ENCODE measurements at places on chromosomes 5 and 9.

GRCh38 chr9:526904-527591 is 312.4 kb downstream of the DOCK8 start:
- no peak for DNase-seq

DNA sequence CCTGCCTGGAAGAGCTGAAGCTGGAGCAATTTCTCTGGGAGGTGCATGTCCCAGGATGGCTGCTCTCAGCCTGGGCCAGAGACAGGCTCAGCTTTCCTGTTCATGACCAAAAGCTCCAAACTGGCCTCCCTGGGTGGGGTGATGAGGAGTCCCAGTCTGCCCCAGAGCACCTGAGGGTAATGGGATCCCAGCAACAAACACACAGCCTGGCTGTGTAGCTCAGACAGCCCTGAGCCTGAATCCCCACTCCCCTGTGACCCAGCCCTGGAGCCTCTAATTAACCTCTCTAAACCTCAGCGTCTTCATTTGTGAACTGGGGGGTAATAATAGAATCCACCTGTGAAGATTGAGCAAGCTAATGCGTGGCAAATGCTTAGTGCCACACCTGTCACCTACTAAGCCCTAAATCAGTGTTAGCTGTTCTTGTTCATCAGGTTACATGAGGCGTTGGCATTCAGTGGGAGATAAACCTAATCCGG is 67.5 kb downstream of the HSPA4 start:
- no peak for DNase-seq

DNA sequence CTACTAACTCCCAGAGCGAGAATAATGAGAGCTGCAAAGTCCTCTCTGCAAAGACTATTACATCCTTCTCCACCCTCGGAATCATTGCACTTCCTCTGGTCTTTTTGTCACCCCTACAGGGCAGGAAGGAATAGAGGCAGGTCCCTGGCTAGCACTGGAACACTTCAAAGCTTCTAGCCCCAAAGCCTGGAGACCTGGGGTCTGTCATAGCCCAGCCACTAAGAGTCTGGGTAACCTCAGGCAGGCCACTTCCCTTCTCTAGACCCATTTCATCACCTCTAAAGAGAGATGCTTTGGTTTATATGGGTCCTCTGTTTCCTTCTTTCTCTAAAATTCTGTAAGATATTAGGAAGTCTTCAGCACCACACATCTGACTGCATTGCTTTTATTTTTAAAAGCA is 6.7 kb downstream of the ADRB2 start:
- no peak for DNase-seq

GRCh38 chr9:9615086-9615485 is 997.7 kb downstream of the PTPRD start:
- DNase-seq, result no peak

DNA sequence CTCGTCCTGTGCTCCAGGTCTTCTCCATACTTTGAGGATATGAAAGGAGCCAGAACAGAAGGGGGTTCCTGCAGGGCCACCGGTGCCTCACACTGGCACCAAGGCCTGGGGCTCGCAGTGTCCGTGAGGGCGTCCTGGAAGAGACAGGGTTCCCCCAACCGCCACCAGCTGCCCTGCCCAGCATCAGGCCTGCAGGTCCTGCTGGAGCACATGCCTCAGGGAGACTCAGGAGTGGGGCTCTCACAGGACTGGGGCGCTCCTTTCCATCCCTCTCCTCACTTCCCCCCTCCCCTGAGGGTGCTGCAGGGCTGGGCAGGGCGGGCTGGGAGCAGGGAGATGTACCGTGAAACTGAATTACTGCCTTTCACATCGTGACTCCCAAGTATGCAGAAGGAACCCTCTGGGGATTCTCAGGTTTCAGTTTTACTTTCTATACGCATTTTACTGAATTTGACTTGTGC is 31.7 kb downstream of the CEP72 start:
- no peak for DNase-seq

DNA sequence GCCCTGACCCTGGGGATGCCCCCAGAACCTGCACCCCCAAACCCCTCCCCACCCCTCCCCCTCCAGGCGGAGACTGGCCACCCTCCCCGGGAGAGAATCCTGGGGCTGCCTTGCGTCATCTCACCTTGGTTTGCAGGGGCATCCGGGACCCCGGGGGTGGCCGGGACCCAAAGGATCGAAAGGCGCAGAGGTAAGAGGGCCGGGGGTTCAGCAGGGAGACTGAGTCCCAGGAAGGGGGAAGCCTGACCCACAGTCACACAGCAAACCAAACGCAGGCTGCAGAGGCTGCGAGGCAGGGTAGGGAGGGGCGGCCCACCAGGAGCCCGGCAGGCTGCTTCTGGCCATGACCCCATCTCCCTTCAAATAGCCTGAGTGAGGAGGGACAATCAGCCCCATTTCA is 33.8 kb upstream of the ORM1 start:
- no peak for DNase-seq

- no peak for DNase-seq
Observed at GRCh38 chr9:71895955-71896354, 15.0 kb downstream of the ABHD17B start.

DNA sequence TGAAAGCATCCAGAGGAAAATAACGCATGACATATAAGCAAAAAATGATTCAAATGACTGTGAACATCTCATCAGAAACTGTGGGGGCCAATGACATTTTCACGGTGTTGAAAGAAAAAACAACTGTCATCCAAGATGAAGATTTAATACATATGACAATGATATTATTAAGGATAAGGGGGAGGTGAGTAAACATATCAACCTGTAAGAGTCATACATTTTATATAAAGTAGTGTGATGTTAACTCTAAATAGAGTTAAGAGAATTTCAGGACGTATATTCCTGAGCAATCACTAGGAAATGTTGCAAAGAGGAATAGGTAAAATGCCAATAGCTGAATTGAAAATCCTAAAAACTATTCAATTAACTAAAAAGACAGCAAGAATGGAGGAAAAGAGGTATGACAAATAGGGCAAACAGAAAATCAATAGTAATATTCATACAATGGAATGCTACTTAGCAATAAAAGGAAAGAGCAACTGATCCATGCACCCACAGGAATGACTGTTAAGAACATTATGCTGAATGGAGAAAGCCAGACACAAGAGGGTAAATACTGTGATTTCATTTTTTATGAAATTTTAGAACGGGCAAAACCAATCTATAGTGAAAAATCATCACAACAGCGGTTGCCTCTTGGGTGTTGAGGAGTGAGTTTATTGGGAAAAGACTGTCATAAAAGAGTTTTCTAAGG is 92.4 kb upstream of the JAK2 start:
- no peak for DNase-seq

GRCh38 chr5:33229216-33229615 is 211.5 kb upstream of the TARS1 start:
- DNase-seq, result no peak

- DNase-seq, result no peak
Observed at GRCh38 chr5:161471211-161471950, 75.1 kb downstream of the GABRB2 start.

- DNase-seq, result no peak
Observed at GRCh38 chr5:9344751-9345240, 201.1 kb downstream of the SEMA5A start.

GRCh38 chr9:69264526-69264925 is 60.5 kb upstream of the ENTREP1 start:
- DNase-seq, result no peak

- no peak for DNase-seq
Observed at GRCh38 chr5:76521240-76521758, 101.9 kb downstream of the F2RL2 start.

DNA sequence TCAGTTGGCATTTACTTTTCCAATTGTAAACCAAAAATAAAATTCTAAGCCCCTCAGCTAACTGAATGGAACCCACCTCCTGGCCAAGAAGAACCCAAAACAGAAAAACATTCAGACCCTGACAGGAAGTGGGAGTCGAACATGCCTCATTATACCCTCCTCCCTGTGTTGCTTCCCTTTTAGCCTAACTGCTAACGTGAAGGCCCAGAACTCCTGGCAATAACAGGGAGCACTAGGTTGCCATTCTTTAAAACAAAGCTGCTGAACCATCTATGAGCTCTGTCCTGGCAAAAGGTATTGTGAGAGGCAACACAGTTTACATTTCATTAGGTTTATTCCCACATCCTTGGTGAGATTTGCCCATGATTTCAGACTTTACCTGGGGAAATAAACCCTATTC is 481.4 kb downstream of the CHSY3 start:
- DNase-seq, result no peak

DNA sequence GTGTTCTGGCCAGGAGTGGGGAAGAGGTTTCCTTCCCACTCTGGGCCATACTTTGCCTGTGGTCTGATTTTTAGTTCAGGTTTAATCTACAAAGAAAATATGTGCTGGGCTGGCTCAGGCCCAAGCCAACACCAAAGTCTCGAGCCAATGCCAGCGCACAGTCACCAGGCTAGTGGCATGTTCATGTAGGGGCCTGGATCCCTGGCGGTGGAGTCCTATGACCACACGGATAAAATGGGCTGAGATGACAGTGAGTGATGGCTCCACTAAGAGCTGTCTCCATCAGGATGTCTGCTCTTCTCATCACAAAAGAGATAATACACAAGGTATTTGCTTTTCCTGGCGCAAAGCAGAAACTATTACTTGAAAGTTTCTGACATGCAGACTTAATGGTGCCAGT is 92.9 kb upstream of the PTPN3 start:
- DNase-seq, result no peak

DNA sequence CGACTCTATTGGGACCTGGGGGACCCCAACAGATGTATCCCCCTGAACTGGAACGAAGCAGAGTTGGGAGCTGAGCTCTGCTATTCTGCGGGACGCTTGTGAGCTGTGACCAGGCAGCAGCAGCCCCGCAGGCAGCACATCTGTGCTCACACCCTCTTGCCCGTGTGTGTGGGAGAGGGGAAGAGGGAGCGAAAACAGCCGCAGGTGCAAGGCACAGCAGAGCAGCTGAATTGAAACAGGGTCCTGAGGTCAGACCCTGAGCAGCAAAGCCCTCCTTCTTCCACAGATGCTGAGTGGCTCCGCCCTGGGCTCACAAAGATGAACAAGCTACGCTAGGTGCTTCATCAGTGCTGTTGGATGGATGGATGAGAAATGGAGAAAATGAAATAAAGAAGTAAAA is 198.7 kb downstream of the HSPA4 start:
- no peak for DNase-seq

DNA sequence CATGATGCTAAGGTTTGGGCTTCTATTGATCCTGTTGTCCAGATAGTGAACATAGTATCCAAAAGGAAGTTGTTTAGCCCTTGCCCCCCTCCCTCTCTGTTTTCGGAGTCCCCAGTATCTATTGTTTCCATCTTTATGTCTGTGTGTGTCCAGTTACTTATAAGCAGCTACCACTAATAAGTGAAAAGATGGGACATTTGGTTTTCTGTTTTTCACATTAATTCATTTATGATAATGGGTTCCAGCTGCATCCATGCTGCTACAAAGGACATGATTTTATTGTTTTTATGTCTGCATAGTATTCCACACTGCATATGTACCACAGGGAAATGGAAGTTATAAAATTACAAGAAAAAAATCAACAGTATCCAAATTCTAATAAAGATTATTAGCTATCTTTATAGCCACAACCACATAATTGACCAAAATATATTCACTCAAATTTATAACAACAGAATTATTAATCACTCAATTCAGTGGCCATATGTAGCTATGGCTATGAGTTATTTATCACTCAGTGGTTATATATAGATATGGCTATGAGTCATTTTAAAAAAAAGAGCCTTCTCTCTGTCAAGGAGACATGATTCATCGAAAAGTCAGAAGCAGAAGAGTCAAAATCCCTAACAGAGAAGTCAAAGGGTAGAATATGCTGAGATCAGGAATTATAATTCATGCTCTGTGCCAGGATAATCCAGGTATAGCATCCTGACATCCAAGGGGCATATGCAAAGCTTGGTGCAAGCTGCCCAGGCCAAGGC is 367.5 kb downstream of the DEPDC1B start:
- DNase-seq, result no peak

All from activated T-helper 1 cell treated with Interleukin-2 at 50 U/mL for 16 hours (primary cell).